HuH-7.5 (cell line): ENCODE measurements at places on chromosomes 5 and 9.

GRCh38 chr5:122435234-122435633 lies 123.2 kb downstream of the SNCAIP start:
- DNase-seq = no peak

DNA sequence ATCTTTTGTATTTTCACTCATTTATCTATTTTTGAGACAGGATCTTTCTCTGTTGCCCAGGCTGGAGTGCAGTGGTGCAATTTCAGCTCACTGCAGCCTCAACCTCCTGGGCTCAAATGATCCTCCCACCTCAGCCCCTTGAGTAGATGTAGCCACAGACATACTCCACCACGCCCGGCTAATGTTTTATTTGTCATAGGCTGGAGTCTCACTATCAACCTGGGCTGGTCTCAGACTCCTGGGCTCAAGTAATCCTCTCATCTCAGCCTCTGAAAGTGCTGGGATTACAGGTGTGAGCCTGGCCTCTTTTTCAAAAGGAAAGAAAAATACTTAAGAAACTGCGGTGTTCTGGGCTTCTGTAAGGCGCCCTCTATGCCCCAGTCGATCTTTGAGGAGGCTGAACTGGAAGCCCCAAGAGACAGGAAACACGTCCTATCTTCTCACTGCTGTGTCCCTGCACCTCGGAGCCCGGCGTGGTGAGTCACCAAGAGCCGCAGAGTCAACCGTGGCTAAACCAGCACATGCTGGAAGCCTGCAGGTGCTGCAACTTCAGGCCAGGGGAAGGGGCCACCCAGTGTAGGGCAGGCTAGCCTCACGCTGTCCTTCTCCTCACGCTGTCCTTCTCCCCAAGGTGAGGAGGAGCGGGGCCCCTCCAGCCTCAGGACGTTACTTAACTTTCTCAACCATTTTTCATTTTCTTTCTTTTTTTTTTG lies 15.2 kb upstream of the LHX3 start:
- DNase-seq = no peak

- DNase-seq = no peak
Measured at GRCh38 chr5:172113036-172113435, 75.0 kb downstream of the STK10 start.

GRCh38 chr9:127937056-127937387 lies 632 bp downstream of the DPM2 start:
- DNase-seq = no peak

DNA sequence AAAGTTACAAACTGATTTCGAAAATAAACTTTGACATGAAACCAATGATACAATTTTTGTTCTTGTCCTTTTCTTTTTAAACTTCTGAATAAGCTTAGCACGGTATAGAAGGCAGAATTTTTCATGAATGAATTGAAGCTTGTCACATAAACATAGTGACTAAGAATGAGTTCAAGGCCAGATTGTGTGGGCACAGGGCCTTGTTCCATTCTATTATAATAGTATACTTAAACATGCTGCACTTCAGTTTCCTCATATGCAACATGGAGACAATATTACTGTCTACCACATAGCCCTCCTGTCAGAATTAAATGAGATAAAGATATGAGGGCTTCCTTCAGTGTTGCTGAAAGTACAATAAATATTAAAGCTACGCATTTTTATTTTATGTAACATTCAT lies 204.2 kb upstream of the HAPLN1 start:
- DNase-seq = no peak

DNA sequence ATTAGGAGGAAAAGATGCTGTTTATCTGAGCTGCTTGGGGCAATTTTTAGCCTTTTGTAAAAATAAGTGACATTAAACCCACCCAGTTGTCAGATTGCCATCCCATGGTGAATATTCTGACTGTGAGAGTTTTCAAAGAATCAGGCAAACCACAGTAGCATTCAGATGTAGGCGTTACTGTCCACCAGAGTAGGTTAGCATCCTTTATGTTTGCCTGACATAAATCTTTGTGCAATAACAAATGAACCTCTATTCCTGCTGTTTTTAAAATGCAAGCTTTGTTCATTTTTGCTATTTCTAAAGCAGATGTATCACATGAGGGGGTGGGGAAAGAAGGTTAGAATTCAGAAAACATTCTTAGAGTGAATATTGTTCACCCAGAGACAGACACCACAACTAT lies 427.8 kb downstream of the CDH9 start:
- DNase-seq = no peak

- DNase-seq = no peak
Measured at GRCh38 chr9:109014608-109015280, 1.4 kb upstream of the CTNNAL1 start.

GRCh38 chr5:54595721-54596120 lies 78.2 kb downstream of the SNX18 start:
- no peak for DNase-seq
